ENCODE measurements at places on chromosomes 5 and 9. TPM values are rescaled to one million over a fixed set of nuclear protein-coding genes. Genes with fewer than 3 reads are reported as not detected.

GRCh38 chr5:93096561-93096960 is 484.5 kb downstream of the NR2F1-AS1 start:
- DNase-seq: no peak

- no peak for DNase-seq
Observed at GRCh38 chr5:139064613-139065012, 133.6 kb downstream of the SIL1 start.

DNA sequence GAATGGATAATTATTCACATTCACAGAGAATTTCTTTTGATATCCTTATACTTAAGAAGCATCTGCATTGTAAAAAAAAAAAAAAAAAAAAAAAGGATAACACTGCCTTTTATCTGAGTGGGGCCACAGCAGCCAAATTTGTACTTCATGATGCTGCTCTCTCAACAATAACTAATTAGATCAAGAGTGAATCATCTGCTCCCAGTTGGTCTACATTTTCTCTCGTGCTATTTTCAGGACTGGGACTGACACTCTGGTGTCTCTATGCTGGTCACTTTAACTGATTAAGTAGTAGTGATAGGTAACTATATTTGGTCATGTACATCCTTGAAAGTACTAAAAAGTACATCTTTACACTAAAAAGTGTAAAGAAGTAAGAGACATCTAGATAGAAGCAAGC is 90.1 kb downstream of the RFX3 start:
- DNase-seq: no peak

DNA sequence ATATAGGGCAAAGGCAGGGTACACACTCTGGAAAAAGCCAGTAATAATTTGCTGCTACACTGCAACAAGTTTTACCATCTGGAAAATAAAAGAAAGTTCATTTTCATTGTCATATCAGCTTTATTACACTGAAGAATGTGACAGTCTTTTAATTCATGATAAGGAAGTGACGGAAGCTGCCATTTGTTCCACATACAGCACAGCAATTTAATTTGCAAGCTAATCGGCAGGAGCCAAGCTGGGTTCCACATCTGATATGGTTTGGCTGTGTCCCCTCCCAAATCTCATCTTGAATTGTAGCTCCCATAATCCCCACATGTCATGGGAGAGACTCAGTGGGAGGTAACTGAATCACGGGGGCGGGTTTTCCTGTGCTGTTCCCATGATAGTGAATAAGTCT is 16.5 kb downstream of the PRELID2 start:
- no peak for DNase-seq

DNA sequence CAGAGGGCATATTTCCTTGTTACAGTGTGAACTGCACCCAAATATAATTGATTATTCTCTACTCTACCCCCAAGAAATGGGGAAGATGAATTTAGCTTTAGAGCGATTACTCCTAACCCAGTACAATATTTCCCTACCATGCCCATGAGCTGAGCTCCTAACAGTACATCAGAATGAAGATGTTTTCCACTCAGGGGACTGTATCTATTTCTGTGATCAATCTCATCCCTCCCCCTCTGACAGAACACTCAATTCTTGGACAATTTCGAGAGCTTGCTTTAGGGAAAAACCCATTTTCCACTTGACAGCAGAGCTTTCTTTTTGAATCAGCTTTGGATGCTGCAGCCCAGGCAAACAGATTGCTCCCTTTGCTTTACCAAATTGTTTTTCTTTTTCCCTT is 24.7 kb upstream of the TEX48 start:
- DNase-seq: no peak

GRCh38 chr9:118575341-118576070 is 793.7 kb downstream of the BRINP1 start:
- no peak for DNase-seq

GRCh38 chr9:104090578-104090977 is 3.5 kb upstream of the SMC2 start:
- DNase-seq: no peak

- no peak for DNase-seq
Observed at GRCh38 chr5:154995679-154996078, 17.9 kb upstream of the KIF4B start.

DNA sequence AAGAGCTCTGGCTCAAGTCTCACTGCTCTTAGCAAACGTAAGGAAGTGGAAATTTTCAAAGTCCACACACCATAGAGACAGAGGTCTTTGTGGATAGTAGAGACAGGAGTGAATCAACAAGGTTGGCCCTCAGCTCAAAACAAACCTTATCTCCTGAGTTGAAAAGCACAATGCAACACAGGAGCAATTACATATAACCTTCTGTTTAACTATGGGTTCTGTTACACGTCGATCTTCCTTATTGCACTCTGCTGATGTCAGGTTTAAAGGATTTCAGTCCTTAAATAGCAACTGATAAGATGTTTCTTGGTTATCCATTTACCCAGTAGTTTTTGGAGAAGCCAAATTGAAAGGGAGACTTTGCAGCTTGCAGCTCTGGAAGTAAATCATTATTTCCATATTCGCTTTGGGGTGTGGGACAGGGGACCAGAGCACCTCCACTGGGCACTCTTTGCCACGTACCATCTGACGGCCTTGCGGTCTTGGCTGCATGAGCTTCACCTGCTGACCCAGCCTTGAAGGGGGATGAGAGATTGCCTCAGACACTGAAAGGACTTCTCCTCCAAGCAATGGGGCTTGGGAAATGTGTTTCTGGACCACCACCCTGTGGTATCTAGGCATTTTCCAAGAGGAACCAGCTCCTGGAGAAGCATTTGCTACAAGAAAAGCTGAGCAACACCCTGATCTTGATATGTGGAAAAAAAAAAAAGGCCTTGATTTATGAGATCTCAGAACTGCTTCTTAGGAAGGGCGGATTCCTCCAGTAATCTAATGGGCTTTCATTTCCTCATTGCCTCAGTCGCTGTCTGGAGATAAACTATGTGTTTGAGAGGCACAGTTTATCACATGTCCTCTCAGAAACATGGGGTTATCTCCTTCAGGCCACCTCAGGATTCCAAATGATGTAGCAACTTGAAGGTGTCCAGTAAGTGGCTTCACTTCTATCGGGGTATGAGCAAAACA is 56.2 kb upstream of the ZNF622 start:
- DNase-seq: no peak

- DNase-seq: no peak
Observed at GRCh38 chr9:134983074-134983473, 65.4 kb upstream of the FCN1 start.

- DNase-seq: no peak
Observed at GRCh38 chr9:18673179-18673578, 199.2 kb downstream of the ADAMTSL1 start.

- peak; percentile 94 for DNase-seq
Observed at GRCh38 chr5:108381954-108382783, at the start of gene FBXL17. TSS of gene FBXL17 (minus strand) at chr5:108382098.

GRCh38 chr9:115263371-115264075 is 145.6 kb upstream of the TNC start:
- no peak for DNase-seq

- DNase-seq: no peak
Observed at GRCh38 chr9:91655215-91655614, 231.6 kb upstream of the NFIL3 start.

DNA sequence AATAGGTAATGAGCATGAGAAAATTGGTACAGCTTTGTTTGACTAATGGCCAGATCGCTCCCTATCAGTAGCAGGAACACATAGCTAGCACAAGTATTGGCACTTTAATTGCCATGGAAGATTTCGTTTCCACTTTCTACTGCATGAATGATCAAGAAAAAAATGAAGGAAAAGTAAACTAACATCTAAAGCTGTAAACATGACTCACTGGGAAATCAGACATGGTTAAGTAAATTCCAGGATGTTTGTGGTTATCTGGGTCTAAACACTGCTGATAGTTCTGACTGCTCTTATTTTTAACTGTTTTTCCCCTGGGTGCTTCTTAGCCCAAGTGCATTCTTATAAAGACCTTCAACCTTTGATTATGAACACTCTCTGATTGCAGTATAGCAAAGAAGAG is 388.9 kb downstream of the NR2F1-AS1 start:
- peak; percentile 81 for DNase-seq

- no peak for DNase-seq
Observed at GRCh38 chr5:122877518-122877917, 32.1 kb downstream of the SNX24 start.

GRCh38 chr9:27818348-27818747 is 245.1 kb upstream of the C9orf72 start:
- DNase-seq: no peak

DNA sequence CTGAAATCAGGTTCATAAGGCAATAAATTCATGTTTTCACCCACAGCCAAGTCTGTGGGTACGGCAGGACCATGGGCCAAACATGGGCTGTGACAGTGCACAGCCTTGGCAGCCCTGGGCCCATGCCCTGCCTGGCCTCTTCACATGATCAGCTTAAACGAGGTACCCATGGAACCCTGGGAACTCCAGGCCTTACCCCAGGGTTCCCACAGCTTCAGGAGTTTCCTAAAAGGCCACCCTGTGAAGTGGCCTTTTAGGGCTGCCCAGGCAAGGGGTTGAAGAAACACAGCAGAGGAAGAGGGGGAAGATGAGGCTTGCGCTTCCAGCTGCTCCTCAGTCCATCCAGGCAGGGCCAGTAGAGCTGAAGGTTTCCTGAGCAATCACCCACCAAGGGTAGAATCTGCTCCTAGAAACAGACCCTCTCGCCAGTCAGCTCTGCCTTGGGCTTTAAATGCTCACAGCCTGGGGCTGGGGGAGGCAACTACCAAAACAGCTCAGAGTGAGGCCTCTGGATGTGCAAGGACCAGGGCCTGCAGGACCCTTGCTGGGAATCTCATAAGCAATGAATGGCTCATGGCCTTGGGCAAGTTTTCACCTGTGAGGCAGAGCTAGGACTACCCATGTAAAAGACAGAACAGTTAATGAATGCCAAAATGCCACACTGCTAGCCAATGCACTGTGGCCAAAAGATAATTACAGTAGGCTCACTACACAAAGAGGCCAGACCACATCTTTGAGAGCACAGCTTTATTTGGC is 79.3 kb upstream of the LRRTM2 start:
- DNase-seq: no peak

GRCh38 chr9:74496819-74497747 is at the start of gene RORB:
TSS of gene RORB (plus strand) at chr9:74497335. CDS start at chr9:74497977, 642 bp downstream.
- peak; percentile 35 for DNase-seq

DNA sequence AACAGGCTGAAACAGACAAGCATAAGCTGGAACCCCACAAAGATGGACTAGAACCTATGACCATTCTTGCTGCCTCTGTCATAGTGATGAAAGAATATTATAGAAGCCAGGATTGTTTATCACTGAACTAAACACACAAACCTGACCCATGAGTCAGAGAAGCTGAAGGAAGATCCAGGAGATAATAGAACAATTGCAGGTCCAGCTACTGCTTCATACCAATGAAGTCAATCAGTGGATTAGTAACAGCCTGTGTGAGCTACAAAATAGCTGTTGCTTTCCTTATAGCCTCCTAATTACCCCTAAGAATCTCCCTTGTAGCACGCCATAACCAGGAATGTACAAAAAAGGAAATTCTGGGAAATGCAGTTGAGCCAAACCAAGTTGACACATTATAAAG is 459.9 kb upstream of the ZNF462 start:
- DNase-seq: no peak

- peak; percentile 60 for DNase-seq
Observed at GRCh38 chr5:52838326-52839015, 50.8 kb downstream of the ITGA1 start.

DNA sequence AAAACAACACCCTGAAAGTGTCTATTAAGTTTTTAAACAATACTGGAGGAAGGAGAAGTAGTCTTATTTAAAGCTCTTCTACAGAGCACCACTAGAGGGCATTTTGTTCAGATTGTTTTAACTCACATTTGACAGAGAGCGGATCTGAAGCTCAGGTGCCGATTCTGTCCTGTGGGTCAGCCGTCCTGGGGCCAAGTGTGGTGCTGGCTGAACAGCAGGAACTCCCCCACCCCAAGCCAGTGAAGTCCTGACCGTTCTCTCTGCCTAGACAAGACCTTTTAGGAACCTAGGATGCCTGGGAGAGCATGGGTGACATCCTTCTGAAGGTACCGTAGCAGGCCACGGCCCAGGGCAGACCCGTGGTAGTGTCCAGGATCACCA is 3.9 kb downstream of the EXOC3 start:
- no peak for DNase-seq

GRCh38 chr9:74876382-74876949 is 11.3 kb downstream of the TRPM6 start:
- DNase-seq: no peak

GRCh38 chr5:155098433-155098832 is 84.9 kb downstream of the KIF4B start:
- no peak for DNase-seq

DNA sequence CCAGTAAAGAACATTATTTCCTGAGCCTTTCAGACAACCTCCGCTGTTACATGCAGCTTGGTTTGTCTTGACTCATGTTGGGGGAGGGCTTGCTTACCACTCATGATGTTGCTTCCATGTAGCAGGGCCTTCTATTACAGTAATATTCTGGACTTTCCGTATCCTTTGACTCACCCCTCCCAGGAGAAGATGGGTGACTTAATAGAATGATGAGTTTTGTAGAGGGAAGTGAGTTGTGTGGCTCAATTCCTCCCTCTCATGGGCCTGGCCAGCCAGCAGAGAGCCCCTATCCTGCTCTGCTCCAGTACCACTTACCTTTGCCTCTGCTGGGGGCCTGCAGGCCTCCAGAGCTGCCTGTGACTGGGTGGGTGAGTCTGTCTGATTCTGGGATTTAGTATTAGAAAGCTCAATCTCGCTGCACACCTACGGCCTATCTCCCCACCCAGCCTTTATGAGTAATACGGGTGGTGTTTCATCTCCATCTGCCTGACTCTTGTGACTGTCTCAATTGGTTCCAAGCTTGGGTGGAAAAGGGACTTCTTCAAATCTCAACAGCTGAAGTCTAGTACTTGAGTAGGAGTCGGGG is 52.6 kb upstream of the KLF9 start:
- DNase-seq: no peak

CCL27 gene
- total RNA-seq: not detected

FGD3 gene
- total RNA-seq: 0.96 TPM

PCDHGA4 gene
- not detected for total RNA-seq

NIPAL4 gene
- total RNA-seq: not detected

SPINK13 gene
- total RNA-seq: 0.14 TPM

ARL14EPL gene
- not detected for total RNA-seq

ZSWIM6 gene
- total RNA-seq: 1.8 TPM

C9 gene
- not detected for total RNA-seq

NUTM2F gene
- total RNA-seq: not detected

VCAN gene
- 132 TPM for total RNA-seq

CDK9 gene
- 38.3 TPM for total RNA-seq

SLC4A9 gene
- not detected for total RNA-seq

SPAG8 gene
- total RNA-seq: 0.24 TPM

FOXD4L3 gene
- total RNA-seq: not detected

DEPDC1B gene
- total RNA-seq: 38.3 TPM

EQTN gene
- total RNA-seq: not detected

TMEM232 gene
- not detected for total RNA-seq

IFNA21 gene
- not detected for total RNA-seq

CSF2 gene
- total RNA-seq: not detected

TLX3 gene
- total RNA-seq: not detected

MYMK gene
- total RNA-seq: not detected

CD14 gene
- 0.96 TPM for total RNA-seq

THOC3 gene
- 21.4 TPM for total RNA-seq

SUSD3 gene
- total RNA-seq: not detected

Measured in Caki2 (cell line).